ENCODE measurements at places on chromosomes 11 and 22.

DNA sequence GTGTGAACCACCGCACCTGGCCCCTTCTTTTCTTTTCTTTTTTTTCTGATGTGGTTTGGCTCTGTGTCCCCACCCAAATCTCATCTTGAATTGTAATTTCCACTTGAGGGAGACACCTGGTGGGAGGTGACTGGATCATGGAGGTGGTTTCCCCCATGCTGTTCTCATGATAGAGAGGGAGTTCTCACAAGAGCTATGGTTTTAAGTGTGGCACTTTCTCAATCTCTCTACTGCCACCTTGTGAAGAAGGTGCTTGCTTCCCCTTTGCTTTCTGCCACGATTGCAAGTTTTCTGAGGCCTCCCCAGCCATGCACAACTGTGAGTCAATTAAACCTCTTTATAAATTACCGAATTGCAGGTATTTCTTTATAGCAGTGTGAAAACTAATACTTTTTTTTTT, 4.9 kb upstream of the TCN2 start:
- DNase-seq: no peak

- DNase-seq: no peak
Measured at GRCh38 chr11:132972565-132972964, 559.7 kb downstream of the OPCML start.

- DNase-seq: no peak
Measured at GRCh38 chr11:117586392-117586791, 210.6 kb downstream of the DSCAML1 start.

- no peak for DNase-seq
Measured at GRCh38 chr22:46092011-46092410, 58.3 kb upstream of the PPARA start.

DNA sequence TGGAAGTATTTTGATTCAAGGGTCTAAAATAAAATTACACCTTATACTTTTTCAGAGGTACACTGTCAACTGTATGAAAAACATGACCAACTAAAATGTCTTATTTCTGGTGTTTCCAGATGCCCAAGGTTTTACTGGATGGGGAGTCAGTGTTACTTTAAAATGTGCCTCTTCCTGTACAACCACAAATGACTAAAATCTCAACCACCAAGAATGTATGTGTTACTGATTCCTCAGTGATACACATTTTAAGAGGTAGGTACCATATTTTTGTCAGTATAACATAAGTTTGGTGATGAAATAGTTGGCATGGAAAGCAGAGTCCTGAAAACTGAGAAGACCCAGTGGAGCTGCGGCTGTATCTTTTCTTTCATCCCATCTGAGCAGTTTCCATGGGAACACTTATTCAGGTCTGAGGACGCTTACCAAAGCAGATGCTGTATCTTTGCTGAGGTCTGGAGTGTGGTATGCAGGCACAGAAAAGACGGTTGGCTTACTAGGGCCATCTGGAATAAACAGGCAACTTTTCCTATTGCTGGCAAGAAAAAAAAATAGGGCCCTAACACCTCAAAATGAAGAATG, 21.2 kb upstream of the TP53AIP1 start:
- DNase-seq: no peak

- no peak for DNase-seq
Measured at GRCh38 chr22:49946612-49947295, 13.8 kb upstream of the PIM3 start.

- peak; percentile 30 for DNase-seq
Measured at GRCh38 chr11:75706260-75706729, 11.3 kb upstream of the MOGAT2 start.

- no peak for DNase-seq
Measured at GRCh38 chr11:114237321-114238280, 58.6 kb upstream of the NNMT start.

- DNase-seq: no peak
Measured at GRCh38 chr11:122920579-122920978, 38.0 kb downstream of the JHY start.

- no peak for DNase-seq
Measured at GRCh38 chr11:106925245-106925644, 93.0 kb downstream of the GUCY1A2 start.

DNA sequence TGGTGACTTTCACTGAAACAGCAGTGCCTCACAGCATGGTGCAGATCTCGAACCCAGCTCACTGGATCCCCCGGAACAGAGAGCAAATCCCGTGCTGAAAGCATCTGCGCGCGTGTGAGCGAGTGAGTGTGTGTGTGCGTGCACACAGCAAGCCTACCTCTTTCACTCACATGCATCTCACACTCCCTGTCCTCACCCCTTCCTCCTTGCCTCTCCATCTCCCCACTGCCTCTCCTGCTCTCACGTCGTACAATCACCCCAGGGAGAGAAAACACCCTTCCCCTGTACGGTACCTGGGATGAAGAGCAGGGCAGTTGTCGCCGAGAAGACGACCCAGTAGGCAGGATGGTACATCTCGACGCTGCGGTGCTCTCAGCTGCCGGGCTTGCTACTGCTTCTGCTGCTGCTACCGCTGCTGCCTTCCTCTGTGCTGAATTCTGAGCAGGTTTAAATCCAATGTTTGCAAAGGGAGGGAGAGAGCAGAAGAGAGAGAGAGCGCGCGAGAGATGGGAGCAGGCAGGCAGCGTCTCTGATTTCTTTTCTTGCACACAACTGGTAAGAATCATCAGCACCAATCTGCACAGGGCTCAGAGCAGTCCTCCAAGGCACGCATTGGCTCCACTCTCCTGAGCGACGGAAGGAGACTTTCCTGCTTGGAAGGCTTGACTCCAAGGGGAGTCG, at the start of gene OPCML:
Gene OPCML, minus strand, starts transcription at position 531 of the 681 bp plus-strand sequence.
- no peak for DNase-seq

Data from Panc1 (cell line).